ENCODE measurements at places on chromosomes 4 and X.

DNA sequence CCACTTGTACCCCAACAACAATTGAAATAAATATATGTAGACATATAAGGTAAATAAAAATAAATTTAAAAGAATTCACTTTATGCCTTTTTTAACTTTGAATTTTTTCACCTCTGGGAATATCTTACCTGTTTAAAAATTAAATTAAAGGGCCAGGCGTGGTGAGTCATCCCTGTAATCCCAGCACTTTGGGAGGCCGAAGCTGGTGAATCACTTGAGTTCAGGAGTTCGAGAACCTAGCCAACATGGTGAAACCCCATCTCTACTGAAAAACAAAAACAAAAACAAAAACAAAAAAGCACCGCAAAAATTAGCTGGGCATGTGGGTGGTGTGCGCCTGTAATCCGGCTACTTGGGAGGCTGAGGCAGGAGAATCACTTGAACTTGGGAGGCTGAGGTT lies 164.8 kb downstream of the AASDH start:
- DNase-seq, result no peak

DNA sequence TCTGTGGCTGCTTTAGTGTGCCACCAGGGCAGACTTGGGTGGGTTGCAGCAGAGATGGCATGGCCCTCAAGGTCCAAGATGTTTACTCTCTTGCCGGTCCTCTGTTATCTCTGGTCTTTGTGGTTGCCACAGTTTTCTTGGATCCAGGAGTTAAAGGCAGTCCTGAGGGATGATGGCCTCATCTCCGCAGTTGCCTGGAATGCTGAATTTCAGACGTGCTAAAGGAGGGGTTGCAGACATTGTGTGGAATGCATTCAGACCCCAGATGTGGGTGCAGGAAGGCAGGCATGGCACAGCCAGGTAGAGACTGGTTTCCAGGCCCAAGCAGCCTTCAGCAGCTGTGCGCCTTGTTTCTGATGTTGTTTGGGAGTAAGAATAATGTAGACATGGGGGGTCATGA lies 64.4 kb downstream of the TBL1X start:
- DNase-seq, result no peak

DNA sequence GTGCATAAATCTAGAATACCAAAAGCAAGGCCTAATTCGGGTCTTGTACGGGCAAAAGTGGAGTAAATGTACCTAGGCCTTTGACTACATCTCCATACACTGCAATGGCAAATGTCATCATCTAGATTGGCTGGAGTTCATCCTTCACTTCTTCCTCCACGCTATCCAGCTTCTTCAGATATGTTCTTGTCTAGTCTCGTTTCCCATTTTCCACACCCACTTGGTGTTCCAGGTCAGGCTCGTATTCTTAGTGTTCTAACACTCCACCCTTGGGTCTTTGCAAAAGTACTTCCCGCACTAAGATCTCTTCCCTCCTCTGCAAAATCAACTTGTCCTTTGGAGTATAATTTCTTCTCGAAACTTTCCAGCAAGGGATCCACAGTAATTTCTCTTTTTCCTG lies 1.4 kb downstream of the COQ2 start:
- DNase-seq, result no peak

GRCh38 chrX:151402719-151403390 lies 5.8 kb downstream of the VMA21 start:
- DNase-seq, result no peak
